ENCODE measurements at places on chromosomes 7 and 10.

- DNase-seq: no peak
These were observed 36.2 kb upstream of the CHST3 start for GRCh38 chr10:71927776-71928592.

GRCh38 chr10:88582806-88583583 lies at the start of gene RNLS:
RNLS (minus strand) TSS chr10:88583318.
- DNase-seq: peak; percentile 57

GRCh38 chr7:2103071-2103898 lies 129.5 kb downstream of the MAD1L1 start:
- DNase-seq: no peak

- DNase-seq: no peak
These were observed 56.7 kb downstream of the DDC start for GRCh38 chr7:50508471-50508943.

DNA sequence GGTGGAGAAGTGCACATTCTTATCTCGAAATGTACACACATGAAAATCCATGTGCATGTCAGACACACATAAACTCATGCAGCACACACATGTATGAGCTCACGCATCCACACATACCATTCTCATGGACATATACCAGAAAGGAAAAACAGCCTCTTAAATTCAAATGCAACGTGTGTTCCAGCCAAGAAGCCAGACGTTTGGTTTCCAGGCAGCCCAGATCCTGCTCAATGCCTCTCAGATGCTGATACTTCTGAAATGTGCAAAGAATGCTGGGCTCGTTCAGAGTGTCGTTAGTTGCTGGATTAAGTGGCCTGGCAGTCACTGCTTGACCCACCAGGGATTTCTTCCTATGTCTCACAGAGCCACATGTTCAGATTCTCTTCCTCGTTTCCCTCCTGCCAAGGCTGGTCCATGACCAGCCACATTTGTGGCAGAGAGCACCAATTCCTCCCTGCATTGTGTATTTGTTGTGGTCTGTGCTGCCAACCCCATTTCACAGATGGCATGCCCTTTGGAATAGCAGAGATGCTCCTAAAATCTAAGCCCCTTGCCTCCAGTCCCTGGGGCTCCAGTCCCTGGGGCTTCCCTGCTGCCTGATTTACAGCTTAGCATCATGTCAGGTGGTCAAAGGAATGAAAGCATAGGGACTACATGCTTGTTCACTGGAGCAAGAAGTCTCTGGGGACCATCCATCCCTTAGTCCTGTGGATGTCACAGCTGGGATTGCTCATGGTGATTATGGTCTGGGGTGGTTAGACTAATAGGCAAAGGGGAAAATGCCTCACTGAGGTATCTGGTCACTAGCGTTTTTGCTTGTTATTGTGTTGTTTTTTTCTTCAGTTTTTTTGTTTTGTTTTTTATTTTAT lies 426.6 kb downstream of the PLXNA4 start:
- DNase-seq: no peak

DNA sequence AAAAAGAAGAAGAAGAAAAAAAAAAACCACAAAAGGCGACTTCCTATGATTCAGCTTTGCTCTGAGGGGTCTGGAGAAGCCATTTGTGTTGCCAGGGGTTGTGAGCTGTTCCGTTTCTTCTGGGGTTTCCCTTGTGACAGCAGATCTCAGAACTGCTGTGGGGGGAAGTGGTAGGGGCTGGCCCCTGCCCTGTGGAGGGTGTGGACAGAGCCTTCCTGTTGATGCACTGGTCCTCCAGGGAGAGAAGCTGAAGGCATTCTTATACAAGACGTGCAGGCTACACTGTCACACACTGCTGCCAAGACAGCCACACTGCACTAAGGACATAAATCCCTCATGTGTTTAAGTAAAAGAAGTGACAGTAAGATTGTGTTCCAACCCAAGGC lies 17.3 kb upstream of the CSGALNACT2 start:
- DNase-seq: peak; percentile 93

GRCh38 chr10:33476757-33477273 lies 142.3 kb upstream of the NRP1 start:
- DNase-seq: no peak

- no peak for DNase-seq
These were observed 49.5 kb upstream of the DNAJC1 start for GRCh38 chr10:22053048-22053447.

DNA sequence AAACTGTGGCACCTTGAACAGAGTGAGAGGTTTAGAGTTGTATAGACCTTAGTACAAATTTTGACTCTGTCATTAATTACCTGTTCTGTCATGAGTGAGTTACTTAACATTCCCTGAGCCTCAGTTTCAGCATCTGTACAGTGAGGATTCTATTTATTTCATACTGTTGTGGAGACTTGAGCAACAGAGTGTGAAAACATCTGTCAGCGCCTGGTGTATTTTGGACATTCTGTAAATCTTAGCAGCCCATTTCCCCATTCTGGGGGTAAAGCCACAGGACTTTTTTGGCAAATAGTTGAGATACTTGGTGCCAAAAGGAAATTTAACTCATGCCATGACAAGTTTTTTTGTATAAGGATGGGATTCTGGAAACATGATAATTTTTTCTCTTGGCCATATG lies 94.8 kb downstream of the AUTS2 start:
- DNase-seq: peak; percentile 67

GRCh38 chr7:41298409-41298808 lies 404.5 kb downstream of the INHBA start:
- DNase-seq: no peak

DNA sequence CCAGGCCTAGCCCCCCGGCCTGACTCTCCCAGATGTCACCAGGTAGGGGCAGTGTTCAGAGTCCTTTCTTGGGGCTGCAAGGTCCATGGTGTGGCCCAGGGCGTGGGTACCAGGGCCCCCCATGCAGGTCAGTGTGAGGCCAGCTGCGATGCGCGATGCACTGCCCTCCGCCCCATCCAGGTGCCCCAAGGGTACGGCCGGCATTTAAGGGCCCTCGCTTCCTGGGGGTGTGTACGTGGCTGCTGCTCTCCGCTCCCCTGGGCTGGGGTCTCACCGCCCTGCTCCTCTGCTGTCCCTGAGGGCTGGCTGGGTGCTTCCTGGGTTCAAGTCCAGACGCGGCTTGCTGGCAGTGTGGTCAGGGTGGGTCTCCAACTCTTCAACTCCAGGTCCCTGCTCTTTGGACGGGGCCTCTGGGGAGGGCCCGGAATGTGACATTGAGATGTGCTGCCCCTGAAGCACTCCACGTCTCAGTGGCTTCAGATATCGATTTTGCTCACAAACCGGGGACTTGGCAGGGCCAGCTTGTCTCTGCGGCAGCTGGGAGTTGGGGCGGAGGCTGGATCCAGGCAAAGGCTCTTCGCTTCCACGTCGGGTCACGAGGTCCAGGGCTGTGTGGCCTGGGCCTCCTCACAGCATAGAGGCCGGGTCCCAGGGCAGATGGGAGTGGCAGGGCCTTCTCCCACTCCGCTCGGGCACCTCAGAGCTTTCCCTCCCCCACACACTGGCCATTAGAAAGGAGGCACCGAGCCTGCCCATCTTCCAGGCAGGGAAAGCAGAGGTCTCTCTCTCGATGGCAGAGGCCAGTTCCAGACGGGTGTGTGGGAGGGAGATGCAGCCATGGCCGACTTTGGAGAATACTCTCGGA lies 93.2 kb downstream of the UNCX start:
- DNase-seq: no peak

DNA sequence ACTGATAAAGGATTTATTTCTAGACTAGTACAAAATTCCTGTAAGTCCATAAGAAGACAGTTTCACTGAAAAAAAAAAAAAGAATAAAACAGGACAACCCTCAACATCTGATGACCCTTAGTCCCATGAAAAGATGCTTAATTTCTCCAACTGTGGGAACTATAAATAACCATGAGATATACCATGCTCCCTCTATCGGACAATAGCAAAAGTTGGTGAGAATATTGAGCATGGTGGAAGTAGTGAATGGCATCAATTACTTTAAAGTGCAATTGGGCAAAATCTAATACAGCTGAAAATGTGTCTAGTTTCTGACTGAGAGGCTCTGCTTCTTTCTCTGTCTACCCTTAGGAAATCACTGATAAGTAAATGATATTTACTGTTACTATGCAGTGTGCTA lies 348.8 kb downstream of the SUGCT start:
- DNase-seq: no peak

DNA sequence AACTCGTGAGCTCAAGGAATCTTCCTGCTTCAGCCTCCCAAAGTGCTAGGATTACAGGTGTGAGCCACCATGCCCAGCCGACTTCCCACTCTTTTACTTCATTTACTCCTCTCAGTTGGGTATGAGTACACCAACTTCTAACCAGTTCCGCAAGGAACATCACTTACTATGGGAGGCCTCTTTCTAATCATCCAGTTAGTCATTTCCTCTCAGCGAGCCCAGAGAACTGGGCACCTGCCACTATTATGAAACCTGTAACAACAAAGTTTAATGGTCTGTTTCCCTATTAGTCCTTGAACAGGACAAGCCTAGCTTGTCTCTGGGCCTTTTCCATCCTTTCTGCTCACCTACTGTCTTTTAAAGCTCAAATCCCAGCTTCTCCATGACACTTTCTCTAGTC lies 88.8 kb downstream of the DNMBP start:
- DNase-seq: no peak

- DNase-seq: no peak
These were observed 31.8 kb upstream of the TMEM273 start for GRCh38 chr10:49220031-49220430.

GRCh38 chr7:7176406-7177043 lies 5.8 kb upstream of the C1GALT1 start:
- DNase-seq: peak; percentile 68

DNA sequence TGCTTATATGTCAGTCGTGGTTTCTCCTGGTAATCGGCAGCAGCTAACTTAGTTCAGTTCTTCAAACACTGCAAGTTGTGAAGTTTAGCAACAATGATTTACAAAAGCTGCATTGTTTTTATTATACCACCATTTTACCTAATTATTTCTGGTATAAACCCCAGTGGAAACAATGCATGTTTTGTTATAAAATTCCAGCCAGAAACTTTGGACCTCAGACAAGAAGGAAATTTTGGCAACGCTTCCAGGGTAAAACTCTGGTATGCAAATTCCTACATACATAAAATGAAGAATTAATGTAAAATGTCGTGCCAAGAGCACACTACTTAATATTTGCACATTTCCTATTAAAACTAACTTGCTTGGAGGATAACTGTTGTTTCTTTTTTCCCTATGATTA lies 277.4 kb upstream of the LYZL1 start:
- no peak for DNase-seq

DNA sequence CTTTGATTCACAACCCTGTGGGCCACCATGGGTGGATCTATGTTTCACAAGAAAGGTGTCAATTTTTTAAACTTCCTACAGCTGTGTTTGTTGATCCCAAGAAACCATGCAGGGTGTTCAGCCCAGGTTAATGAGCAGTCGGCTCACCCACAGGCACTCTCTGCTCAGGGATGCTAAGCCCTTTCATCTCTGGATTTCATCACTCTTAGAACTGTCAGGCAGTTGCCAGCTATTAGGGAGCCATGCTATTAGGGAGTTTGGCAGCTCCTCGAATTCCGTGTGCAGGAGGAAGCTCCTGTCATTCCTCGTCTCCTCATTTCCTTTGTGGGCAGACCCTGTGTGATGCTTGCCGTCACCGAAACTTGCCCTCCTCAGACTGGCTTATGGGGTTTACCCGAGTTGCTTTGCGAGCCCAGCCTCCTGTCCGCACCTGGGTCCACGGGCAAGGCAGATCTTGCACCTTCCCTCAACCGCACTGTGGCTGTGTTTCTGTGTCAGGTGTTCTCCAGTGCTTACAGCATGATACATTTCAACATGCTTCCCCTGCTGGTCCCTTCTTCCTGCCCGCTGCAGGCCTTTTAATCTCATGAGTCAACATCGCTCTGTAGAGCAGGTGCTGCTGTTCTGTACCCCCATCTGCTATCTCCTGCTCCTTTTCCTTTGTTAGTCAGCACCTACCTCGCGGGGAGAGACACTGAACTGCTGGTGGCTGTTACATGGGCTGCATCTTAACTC lies 509.8 kb downstream of the SUGCT start:
- no peak for DNase-seq

DNA sequence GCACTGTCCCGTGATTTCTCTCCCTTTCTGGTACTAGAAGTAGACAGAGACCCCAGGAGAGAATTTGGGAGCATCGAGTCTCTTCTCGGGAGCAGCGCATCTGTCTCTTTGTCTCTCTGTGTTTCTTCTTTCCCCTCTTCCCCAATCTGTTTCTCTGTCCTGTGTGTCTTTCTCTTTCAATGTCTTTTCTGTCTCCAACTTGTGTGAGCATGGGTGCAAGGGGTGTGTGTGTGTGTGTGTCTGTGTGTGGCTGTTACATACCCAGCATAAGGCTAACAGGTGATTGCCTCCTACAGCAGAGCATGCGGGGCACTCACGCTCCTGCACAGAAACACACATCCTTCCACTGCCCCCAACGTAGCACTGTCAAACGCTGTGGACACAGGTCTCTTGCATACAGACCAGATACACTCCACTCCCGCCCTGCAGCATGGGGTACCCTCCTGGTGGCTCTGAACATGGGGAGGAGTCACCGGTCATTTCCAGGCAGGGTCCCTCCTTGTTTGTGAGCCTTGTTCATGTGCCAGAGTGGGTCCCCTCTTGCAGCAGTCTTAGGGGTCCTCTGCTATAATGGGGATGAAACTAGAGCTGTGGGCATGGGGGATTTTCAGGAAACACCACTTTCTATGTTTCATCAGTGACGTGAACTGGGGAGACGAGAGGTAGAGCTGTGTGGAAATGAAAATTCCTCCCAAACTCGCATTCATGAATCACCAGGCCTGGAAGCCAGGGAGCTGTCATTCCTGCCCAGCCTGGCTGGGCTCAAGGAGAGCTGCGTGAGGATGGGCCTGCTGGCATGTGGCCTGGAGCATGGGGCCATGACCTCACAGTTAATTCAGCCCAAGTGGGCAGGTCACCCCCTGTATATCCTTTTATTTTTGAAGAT lies 980 bp downstream of the ADAMTS14 start:
- no peak for DNase-seq

DNA sequence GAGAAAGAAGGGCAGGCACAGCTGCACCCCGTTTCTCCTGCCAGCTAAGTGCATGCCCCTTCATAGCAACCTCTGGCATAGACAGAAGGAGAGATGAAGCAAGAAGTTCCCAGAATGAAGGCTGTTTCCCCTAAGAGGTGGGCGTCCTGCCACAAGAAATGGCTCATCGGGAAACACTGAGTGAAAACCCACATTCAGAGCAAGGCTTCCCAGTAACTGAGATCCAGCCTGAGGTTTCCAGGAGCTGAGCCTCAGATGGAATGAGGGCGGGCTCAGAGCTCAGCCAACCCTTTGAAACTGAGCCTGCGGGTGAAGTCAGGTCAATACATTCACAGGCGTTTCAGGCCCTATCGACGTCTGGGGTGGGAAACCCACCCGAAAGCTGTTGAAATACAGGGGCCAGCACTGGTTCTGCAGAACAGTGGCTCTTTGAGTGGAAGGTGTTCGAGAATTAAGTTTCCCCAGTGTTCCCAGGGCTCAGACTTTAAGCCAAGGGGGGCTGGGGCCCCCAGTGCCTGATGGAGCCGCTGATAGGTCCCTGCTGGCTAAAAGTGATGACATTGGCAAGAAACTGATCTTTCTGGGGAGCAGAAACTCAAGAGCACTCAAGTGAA lies 510.2 kb downstream of the RPS24 start:
- DNase-seq: no peak

GRCh38 chr10:88281592-88282347 lies 301.3 kb downstream of the RNLS start:
- peak; percentile 72 for DNase-seq

- peak; percentile 94 for DNase-seq
These were observed 25.8 kb upstream of the SFMBT2 start for GRCh38 chr10:7436490-7437100.

GRCh38 chr10:16795410-16796073 lies 21.7 kb downstream of the RSU1 start:
- no peak for DNase-seq

- no peak for DNase-seq
These were observed 477.7 kb upstream of the TPK1 start for GRCh38 chr7:145313551-145313950.
